ENCODE measurements at places on chromosomes 12 and 14.

- H3K27ac ChIP-seq = no peak overlapping the region
- peaks cover 9% of the 10 kb centered on the region for H3K36me3 ChIP-seq
- no peaks in the 10 kb centered on the region for H3K27me3 ChIP-seq
- peaks cover 12% of the 10 kb centered on the region for H3K4me1 ChIP-seq
- ATAC-seq = no peak
These were observed 9.1 kb downstream of the HEATR5A start for GRCh38 chr14:31411218-31411727.

DNA sequence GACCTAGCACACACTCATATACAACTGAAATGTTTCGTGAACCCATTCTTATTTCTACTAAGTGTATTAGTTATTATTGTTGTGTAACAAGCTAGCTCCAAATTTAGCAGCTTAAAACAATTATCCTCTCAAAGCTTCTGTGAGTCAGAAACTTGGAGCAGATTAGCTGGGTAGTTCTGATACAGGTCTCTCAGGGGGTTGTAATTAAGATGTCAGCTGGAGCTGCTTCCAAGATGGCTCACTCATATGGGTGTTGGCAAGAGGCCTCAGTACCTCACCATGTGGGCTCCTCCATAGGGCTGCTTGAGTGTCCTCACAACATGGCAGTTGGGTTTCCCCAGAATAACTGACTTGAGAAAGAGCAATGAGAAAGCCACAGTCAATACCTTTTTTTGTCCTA is 9.8 kb downstream of the GPR135 start:
- H3K4me1 ChIP-seq = no peaks in the 10 kb centered on the region
- H3K27ac ChIP-seq = no peak overlapping the region
- no peak overlapping the region for H3K4me3 ChIP-seq
- no peaks in the 10 kb centered on the region for H3K27me3 ChIP-seq
- H3K36me3 ChIP-seq = peaks cover 11% of the 10 kb centered on the region

DNA sequence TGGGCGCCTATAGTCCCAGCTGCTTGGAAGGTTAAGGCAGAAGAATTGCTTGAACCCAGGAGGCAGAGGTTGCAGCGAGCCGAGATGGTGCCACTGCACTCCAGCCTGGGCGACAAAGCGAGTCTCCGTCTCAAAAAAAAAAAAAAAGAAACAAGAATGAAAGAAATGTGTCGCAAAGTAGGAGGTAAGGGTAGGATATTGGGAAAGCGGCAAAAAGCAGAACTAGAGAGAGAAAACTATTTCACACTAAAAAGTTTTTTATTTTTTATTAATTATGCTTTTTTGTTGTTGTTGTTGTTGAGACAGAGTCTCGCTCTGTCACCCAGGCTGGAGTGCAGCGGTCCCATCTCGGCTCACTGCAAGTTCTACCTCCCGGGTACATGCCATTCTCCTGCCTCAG is 17.7 kb downstream of the SBNO1 start:
- no peak for ATAC-seq
- no peaks in the 10 kb centered on the region for H3K27me3 ChIP-seq
- H3K4me3 ChIP-seq = no peak overlapping the region
- no peak overlapping the region for H3K27ac ChIP-seq
- H3K36me3 ChIP-seq = peaks cover 94% of the 10 kb centered on the region

GRCh38 chr12:117441751-117442150 is 80.3 kb upstream of the NOS1 start:
- no peak overlapping the region for H3K4me3 ChIP-seq
- no peaks in the 10 kb centered on the region for H3K27me3 ChIP-seq
- no peak overlapping the region for H3K27ac ChIP-seq
- no peak for ATAC-seq
- no peaks in the 10 kb centered on the region for H3K4me1 ChIP-seq
- H3K36me3 ChIP-seq = no peaks in the 10 kb centered on the region

DNA sequence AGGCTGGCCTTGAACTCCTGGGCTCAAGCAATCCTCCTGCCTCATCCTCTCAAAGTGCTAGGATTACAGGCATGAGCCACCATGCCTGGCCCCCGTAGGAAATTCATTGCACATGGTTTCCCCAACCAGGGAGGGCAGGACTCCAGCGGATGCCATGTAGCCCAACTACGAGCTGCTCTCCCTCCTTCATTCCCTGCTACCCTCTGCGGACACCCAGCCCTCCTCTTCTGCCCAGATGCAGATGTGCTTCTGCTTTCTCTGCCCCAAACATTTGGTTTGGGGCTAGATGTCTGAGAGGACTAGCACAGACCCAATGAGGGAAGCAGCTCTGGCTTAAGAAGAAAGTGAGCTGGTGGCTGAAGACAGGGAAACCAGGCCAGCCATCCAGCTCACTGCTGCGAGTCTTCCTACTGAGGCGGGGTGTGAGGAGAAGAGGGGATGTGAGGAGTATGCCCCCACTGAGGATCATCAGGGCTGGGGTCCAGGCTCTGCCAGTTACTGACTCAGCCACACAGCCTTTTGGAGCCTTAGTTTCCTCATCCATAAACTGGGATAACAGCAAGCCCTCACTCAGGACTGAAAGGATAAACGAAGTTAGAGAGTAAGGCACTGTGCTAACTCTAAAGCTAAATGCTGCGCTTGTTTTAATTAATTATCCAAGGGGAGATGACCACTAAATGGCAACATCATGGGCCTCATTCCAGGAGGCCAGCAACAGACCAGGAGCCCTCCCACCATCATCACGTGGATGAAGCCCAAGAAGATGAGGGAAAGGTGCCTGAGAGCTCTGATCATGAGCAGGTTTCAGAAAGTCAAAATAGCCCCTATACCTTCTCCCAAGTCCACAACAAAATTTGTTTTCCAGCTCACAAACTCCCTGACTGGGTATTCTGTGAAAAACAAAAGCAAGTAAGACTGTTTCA is 10.9 kb downstream of the CTDSP2 start:
- H3K4me3 ChIP-seq = peak overlapping the region; percentile 88
- H3K27me3 ChIP-seq = no peaks in the 10 kb centered on the region
- H3K4me1 ChIP-seq = peaks cover 54% of the 10 kb centered on the region
- peak overlapping the region; percentile 73 for H3K27ac ChIP-seq

DNA sequence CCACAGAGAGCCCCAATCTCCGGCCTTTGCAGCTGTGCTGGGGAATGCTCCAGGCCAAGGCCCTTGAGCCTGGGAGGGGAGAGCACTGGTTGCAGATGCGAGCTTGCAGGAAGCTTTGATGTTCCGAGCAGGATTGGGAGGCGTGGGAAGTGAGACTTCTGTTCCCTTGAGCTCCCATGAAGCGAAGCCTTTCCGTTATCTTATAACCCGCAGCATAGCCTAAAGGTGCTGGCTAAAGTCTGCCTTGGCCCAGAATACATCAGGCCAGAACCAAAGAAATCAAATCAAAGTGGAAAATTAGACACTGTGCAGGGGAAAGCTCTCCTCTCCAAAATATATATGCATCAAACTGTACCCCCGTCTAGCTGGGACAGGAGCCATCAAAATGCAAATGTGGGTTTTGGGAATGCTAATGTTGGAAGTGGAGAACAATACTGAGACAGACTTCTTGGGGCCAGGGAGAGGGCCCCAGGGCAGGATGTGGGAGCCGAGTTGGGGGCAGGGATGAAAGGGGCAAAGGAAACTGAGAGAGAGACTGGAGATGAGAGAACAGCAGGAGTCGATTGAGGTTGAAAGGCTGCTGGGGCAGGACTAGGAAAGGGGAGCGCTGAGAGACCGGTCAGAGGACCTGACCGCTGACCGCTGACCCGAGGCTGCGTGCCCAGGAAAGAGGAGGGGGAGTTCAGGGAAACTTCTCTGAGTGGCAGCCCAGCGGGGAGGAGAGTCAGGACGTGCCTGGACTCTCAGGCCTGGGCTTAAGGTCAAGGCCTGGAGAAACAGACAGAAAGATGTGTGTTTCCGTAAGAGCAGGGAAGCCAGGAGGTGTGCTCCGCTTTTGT is 152.2 kb upstream of the PARP11 start:
- no peak overlapping the region for H3K4me3 ChIP-seq
- H3K27ac ChIP-seq = no peak overlapping the region
- ATAC-seq = no peak
- H3K27me3 ChIP-seq = no peaks in the 10 kb centered on the region
- peaks cover 26% of the 10 kb centered on the region for H3K4me1 ChIP-seq

DNA sequence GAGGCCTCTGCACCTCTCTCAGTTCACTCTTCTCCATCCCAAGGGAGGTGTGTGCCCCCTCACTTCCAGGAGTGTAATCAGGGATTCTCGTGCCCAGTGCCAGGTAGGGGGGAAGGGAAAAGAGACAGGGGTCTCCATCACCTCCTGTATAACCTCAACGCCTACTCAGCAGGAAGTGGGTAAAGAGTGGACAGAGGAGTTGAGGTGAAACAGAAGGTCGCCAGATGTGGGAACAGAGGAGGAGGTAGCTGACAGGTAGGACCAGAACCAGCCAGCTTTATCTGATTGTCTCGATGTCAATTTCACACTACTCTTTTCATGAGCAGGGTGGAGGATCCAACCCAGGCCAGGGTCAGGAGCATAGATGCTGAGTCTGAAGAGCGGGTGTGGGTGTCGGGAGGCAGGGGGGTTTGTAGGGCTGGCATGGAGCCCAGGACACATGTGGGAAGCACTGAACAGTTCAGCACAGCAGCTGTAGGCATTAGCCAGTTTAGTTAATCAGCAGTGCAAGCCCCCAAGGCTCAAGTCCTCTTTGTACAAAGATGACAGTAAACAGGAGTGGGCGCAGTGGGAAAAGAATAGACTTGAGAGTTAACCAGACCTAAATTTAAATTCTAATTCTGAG is 213.5 kb downstream of the PELI2 start:
- ATAC-seq = no peak
- H3K4me3 ChIP-seq = no peak overlapping the region
- peaks cover 5% of the 10 kb centered on the region for H3K4me1 ChIP-seq

DNA sequence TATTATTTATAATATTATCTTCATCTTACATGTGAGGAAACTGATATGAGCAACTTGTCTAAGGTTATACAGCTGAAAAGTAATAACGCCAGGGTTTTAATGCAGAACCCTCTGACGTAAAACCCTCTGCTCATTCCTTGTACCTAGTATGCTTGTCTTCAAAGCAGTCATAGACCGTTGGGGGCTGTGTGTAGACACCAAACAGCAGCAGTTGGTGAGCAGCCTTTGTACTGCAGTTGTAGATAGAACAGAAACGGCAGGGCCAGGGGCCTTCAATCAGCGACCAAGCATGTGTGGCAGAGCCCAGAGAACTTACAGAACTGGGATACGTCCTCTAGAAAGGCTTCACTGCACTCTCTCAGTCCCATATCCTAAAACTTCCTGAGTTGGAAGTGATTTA is 28.1 kb downstream of the EVL start:
- peak overlapping the region; percentile 84 for H3K27ac ChIP-seq
- H3K36me3 ChIP-seq = peaks cover 100% of the 10 kb centered on the region
- peaks cover 53% of the 10 kb centered on the region for H3K4me1 ChIP-seq

- peaks cover 23% of the 10 kb centered on the region for H3K4me1 ChIP-seq
- no peak for ATAC-seq
- H3K4me3 ChIP-seq = peak overlapping the region; percentile 95
- no peaks in the 10 kb centered on the region for H3K27me3 ChIP-seq
- H3K36me3 ChIP-seq = peaks cover 28% of the 10 kb centered on the region
These were observed 900 bp downstream of the KCTD10 start for GRCh38 chr12:109475993-109476806.

GRCh38 chr14:29716150-29716549 is 211.5 kb downstream of the PRKD1 start:
- H3K27me3 ChIP-seq = no peaks in the 10 kb centered on the region
- no peaks in the 10 kb centered on the region for H3K36me3 ChIP-seq
- H3K4me3 ChIP-seq = no peak overlapping the region

GRCh38 chr12:67112586-67112985 is 156.6 kb upstream of the CAND1 start:
- peaks cover 11% of the 10 kb centered on the region for H3K27me3 ChIP-seq
- ATAC-seq = no peak
- H3K27ac ChIP-seq = no peak overlapping the region

GRCh38 chr12:48859607-48860006 is 6.1 kb downstream of the RND1 start:
- no peak overlapping the region for H3K4me3 ChIP-seq
- peaks cover 2% of the 10 kb centered on the region for H3K4me1 ChIP-seq
- peaks cover 10% of the 10 kb centered on the region for H3K36me3 ChIP-seq
- H3K27me3 ChIP-seq = peaks cover 7% of the 10 kb centered on the region

GRCh38 chr14:73272393-73272792 is 35.1 kb downstream of the PAPLN start:
- H3K36me3 ChIP-seq = peaks cover 42% of the 10 kb centered on the region
- H3K4me3 ChIP-seq = no peak overlapping the region
- peaks cover 9% of the 10 kb centered on the region for H3K4me1 ChIP-seq
- H3K27me3 ChIP-seq = peaks cover 3% of the 10 kb centered on the region
- no peak overlapping the region for H3K27ac ChIP-seq
- no peak for ATAC-seq

DNA sequence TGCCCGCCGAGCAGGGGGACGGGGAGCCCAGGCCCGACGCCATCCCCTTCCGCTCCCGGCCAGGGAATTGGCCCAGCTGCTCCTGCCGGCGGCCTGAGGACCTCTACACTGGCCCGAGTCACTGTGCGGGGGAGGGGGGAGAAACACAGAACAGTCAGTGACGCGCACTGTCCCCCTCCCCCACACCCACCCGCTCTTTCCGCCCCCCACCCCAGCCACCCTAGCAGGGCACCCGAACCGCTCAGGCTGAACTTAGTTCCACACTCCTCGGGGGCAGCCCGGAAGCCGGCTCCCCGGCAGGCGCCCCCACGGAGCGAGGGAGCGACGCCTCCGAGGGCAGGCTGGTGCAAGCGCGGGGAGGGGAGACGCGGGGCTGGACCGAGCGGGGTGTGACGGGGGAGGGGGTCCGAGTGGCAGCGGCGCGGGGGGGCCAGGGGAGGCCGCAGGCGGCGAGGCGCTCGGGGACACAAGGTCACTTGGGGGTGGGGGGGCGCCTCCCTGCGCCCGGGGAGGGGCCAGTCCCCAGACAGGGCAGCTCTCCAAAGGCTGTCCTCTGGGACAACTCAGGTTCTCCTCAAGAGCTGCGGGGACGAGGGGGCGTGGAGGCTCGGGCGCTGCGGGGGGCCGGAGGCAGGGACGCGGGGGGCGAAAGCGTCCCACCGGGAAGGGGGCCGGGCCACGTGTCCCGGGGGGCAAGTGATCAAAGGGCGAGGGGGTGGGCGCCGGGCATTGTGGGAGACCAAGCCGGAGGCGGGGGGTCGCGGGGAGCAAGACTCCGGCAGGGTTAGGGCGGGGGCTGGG is 648 bp downstream of the CHD4 start:
- no peak overlapping the region for H3K4me3 ChIP-seq
- peak overlapping the region; percentile 92 for H3K27ac ChIP-seq
- peak; percentile 47 for ATAC-seq
- H3K36me3 ChIP-seq = peaks cover 47% of the 10 kb centered on the region
- no peaks in the 10 kb centered on the region for H3K27me3 ChIP-seq

GRCh38 chr12:93467351-93468007 is at the start of gene MRPL42:
MRPL42 (plus strand) TSS chr12:93467514; CDS start chr12:93469286, 1,772 bp downstream.
- H3K36me3 ChIP-seq = peaks cover 36% of the 10 kb centered on the region
- H3K4me1 ChIP-seq = peaks cover 13% of the 10 kb centered on the region
- ATAC-seq = peak; percentile 94
- peak within 1 kb of the TSS; percentile 87 for H3K4me3 ChIP-seq
- H3K27ac ChIP-seq = peak within 1 kb of the TSS; percentile 81
- no peaks in the 10 kb centered on the region for H3K27me3 ChIP-seq

GRCh38 chr12:95321516-95322246 is 104.1 kb downstream of the VEZT start:
- no peaks in the 10 kb centered on the region for H3K4me1 ChIP-seq
- no peak overlapping the region for H3K4me3 ChIP-seq
- no peaks in the 10 kb centered on the region for H3K36me3 ChIP-seq
- H3K27ac ChIP-seq = no peak overlapping the region
- H3K27me3 ChIP-seq = no peaks in the 10 kb centered on the region
- ATAC-seq = no peak

Data from activated T-helper 17 cell treated with anti-CD3 and anti-CD28 coated beads, Interleukin-2, amount 50 U/mL, for 72 hours (primary cell).